SW480 (cell line): ENCODE measurements at places on chromosomes 6 and 20.

GRCh38 chr20:57594092-57594951, 25.9 kb downstream of the ZBP1 start:
- DNase-seq = peak; percentile 73

GRCh38 chr6:165621940-165622339, 41.1 kb downstream of the PDE10A start:
- DNase-seq = no peak

- peak; percentile 63 for DNase-seq
These were observed 30.4 kb upstream of the TSHZ2 start for GRCh38 chr20:52941808-52942207.

GRCh38 chr6:97473979-97474378, 191.0 kb upstream of the MMS22L start:
- no peak for DNase-seq

DNA sequence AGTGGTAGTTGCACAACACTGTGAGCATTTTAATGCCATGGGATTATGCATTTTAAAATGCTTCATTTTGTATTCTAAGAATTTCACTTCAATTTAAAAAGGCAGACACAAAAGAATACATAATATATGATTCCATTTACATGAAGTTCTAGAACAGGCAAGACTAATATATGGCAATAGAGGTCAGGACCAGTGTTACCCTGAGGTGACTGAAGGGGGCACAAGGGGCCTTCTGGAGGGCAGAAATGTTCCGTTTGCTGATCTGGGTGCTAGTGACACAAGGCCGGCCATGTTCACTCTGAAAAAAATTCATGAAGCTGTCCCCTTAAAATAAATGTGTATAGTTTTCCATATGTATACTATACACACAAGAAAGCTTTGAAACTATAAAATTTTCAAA, 28.5 kb downstream of the TASP1 start:
- DNase-seq = no peak

DNA sequence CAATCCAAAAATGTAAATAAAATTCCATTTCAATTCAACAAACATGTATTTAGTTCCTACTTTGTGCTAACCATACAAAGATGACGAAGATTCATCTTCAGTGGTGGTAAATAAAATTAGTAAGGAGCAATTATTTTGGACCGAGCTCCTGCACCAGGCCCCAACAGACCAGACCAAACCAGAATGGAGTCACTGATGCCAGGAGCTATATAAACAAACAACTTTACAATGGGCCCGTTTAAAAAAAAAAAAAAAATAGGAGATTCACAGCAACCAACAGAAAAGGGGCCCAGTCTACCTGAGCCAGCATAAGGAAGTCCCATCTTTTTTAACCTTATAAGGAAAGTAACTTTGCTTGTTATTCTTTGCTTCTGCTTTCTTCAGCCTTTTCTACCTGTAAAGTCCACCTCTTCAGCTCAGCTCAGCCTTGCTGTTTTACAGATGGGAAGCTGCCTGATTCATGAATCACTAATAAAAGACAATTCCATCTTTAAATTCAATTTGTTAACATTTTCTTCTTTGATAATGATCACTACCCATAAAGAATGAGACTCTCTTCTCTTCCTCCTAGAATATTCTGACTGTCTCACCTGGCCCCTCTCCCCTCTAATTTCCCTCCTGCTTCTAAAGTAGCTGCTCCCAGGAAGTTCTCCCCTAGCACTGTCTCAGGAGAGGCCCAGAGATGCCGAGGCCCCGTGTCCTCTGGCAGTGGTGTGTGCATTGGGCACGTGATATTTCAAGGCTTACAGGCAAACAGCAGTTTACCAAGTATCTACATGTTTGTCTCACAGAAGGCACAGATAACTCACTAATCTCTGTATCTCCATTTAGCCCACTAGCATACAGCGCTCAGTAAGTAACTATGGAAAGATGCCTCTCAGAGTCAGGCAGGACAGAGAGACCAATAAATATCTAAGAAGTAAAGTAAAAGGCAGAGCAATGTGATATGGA, 8.4 kb downstream of the MBOAT1 start:
- no peak for DNase-seq

DNA sequence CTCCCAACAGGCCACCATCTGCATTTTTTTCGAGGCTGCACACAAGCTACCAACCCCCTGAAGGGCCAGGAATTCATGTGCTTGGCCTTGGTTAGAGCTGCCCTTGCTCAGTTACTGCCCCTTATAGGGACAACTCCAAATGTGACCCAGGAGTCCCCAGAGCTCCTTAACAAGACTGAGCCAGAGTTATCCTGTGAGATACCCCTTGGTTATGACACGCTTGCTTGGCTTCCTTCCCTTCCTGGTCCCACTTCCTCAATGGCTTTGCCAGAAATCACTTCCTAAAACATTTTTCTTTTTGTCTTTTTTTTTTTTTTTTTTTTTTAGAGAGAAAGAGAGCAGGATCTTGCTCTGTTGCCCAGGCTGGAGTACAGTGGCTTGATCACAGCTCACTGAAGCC, 8.9 kb downstream of the TREM1 start:
- no peak for DNase-seq

DNA sequence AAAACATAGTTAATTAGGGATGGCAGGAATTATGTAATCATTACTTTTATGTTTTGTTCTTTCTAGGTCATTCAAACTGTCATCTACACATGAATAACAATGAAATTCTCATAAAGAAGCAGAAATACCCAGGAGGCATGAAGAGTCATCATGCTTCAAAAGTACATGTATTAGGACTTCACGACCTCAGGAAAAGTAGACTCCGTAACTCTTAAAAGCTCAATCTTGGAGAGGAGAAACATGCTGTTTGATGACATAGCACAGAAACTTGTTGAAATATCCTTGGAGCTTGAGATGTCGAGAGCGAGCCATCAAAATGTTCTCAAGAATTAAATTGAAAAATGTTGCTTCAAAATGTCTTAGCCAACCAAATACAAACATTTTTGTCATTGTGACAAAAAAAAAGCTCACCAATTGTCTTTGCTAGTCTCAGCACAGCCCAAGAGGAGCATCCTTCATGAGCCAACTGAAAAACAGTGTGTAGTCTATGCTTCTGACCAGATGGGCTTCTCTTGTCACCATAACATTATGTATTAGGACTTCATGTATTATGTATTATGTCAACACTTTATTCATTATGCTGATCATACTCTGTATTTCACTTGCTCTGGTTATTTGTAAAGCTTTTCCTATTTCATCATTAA, 28.2 kb upstream of the ANKEF1 start:
- DNase-seq = no peak

DNA sequence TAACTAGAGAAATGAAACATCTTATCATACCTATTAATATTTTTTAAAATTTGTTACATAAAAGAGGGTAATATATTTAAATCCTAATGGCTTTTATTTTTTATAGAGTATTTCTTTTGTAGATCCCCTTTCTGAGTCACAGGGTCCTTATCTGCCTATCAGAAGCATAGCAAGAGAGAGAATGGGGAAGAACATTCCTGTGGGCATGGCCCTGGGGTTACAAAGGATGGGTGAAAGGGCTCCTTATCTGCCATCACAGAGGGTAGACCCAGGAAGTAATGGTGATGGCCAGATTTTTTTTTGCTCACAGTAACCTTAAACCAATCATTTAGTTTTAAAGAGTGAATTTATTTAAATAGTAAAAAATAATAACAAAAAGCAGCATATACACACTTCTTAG, 582.1 kb upstream of the HTR1E start:
- DNase-seq = no peak

DNA sequence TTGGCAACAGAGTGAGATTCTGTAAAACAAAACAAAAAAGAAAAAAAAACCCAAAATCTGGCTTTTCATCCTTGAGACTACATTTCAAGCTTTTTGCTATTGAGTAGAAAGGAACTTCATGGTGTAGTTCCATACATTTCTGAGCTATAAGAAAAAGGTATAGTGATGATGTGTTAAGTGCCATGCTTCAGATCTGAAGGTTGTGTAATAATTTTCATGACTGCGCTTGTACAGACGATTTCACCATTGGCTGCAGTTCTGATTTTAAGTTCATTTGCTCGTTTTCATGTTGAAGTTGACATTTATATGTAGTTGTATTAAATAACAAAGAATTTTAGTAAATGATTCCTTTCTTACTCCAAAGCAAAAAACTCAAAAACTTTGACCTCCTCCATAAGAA, 247.6 kb downstream of the ARID1B start:
- no peak for DNase-seq

GRCh38 chr6:156348424-156348823, 428.8 kb upstream of the ARID1B start:
- no peak for DNase-seq

GRCh38 chr20:37986873-37987601, 46.2 kb downstream of the TTI1 start:
- no peak for DNase-seq

GRCh38 chr6:33429750-33430052, 9.8 kb downstream of the SYNGAP1 start:
- no peak for DNase-seq

- no peak for DNase-seq
These were observed 59.3 kb downstream of the CD2AP start for GRCh38 chr6:47536816-47537401.

- DNase-seq = no peak
These were observed 623 bp upstream of the SNX9 start for GRCh38 chr6:157822245-157823000.

- DNase-seq = no peak
These were observed 134.2 kb downstream of the PLCB4 start for GRCh38 chr20:9203081-9203447.

DNA sequence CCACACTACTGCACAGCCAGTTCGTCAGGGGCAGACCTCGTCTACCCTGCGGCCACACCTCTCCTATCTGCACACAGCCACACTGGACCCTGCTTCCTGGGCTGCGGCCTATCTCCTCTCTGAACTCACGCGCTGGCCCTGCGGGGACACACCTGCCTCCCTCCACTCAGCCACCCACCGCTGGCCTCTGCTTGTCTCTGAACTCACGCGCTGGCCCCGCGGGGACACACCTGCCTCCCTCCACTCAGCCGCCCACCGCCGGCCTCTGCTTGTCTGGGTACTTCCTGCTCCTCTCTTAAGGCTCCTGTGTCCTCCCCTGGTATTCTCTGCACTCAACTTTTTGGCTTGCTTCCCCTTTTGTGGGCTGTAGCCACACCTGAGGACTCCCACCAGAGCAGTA, 52.3 kb downstream of the HUS1B start:
- no peak for DNase-seq

DNA sequence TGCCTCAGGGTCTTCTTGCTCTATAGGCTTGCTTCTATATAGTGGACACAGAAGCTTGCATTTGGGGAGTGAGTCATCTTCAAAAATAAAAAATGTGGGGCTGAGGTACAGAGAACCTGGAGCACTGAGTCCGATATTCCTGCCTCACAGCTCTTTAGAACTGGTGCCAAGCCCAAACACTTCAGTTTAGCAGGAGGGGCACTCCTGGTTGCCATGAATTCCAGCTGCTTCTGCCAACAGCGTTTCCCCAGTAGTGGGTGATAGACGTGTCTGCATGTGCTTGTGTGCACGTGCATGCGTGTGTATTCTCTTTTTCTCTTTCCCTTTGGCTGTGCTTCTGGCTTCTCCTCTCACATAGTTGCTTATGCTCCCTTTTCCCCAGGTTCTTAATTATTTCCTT, 11.9 kb downstream of the DNPH1 start:
- DNase-seq = no peak

GRCh38 chr20:61923371-61924166, 142.1 kb downstream of the TAF4 start:
- no peak for DNase-seq

DNA sequence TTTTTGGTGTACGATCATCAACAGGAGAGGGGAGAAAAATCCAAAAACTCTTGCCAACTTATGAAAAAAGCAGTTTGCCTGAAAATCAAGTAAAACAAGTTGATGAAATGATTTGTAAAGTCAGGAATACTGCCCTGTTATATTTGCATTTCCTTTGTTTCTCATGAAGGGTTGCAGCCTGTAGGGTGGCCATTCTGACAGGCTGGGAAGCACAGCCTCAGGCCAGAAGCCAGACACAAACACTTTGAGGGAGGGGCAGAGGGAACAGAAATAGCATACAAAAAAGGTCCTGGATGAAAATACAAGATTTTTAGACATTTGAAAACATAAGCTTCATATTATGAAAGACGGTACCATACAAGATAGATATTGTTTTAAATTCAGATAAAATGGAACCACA, 109.8 kb downstream of the DTNBP1 start:
- no peak for DNase-seq

DNA sequence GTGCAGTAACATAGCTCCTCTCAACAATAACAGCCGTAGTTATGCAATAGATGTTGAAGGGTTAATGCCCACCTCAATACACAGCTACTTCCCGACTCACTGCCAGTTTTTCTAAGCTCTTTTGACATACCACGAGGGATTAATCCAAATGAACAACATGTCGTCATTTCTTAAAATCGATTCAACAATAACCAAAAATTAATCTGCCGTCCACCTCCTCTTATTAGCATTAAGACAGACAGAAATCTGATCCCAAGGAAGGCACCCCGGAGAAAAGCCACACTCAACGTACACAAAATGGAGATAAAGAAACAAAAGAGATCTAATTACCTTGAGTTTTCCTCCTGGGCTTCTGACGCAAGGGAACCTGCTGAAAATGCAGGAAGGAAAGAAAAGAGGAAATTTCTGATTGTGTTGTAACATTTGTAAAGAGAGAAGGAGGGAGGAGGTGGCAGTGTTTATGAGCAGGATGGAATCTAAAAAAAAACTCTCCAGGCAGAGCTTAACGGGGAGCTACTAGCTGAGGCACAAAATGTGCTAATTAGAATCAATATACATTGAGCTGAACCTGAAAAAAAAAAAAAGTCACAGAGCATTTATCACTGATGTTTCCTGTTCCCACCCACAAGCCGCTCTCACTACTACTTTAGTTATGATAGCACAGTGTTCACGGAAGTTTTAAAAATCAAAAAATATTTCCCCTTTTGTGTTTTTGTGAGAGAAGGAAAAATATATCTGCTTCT, 109.3 kb downstream of the IPCEF1 start:
- no peak for DNase-seq

GRCh38 chr20:53876470-53876869, 193.9 kb downstream of the BCAS1 start:
- DNase-seq = no peak

DNA sequence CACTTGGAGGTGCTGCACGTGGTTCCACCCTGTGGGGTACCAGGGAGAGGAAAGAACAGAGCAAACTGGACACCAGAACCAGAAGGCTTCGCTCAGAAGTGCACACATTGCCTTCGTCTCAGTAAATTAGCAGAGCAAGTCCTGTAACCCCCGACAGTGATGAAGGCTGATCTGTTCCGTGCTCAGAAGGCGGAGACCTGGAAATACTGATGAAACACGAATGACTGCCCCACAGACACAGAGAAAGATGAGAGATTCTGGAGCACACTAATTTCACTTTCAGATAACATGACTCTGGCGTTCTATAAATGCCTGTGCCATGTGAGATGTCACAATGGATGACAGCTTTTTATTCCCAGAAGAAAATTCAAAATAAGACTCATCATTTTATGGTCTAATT, 44.2 kb upstream of the CCR6 start:
- no peak for DNase-seq

GRCh38 chr6:28771401-28772267, 152.2 kb downstream of the TRIM27 start:
- no peak for DNase-seq

GRCh38 chr6:95240514-95240913, 336.8 kb upstream of the MANEA start:
- DNase-seq = no peak

GRCh38 chr6:71721642-71722041, 164.7 kb upstream of the RIMS1 start:
- DNase-seq = no peak
